ENCODE measurements at places on chromosomes 6 and 20. TPM values are rescaled to one million over a fixed set of nuclear protein-coding genes. Genes with fewer than 3 reads are reported as not detected.
A peak's percentile ranks its signal among the peaks of the same experiment; 100 is the strongest.

Gene FRK
- 0.32 TPM for polyA plus RNA-seq

Gene EPB41L1
- 20.8 TPM for polyA plus RNA-seq

Gene MYLK2
- 54.0 TPM for polyA plus RNA-seq

Gene B3GAT2
- polyA plus RNA-seq, result 1.2 TPM

Gene TINAG
- polyA plus RNA-seq, result not detected

Gene OLIG3
- polyA plus RNA-seq, result not detected

DNA sequence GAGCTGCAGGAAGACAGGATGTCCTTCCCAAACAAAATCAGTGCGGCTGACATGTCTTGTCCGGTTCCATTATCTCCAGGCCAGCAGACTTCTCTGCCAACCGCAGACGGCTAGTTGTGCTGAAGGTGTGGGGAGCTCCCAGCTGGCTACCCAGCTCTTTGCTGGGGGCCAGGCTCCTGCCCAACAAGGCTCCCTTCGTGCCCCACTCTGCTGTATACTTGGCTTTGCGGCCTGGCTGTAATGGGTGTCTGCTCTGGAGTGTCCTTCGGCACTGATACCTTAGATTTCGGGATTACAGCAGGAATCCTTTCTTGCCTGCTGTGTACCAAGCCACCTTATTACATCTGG, 48.7 kb upstream of the IRF4 start:
- DNase-seq, result no peak

DNA sequence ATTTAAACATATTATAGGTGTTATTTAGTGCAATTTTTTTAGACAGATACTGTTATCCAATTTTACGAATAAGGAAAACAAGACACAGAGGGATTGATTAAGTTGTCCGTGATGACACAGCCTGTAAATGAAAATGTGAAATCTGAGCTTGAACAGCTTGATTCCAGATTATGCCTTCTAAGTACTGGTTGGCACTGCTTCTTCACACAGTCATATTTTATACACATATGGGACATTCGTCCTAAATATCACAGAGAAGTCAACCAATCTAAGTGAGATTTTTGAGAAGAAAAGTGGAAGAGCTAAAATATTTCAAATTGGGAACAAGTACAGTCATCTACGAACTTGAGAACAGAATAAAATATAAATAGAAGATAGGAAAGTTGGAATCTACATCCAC, 756.3 kb downstream of the BCKDHB start:
- no peak for DNase-seq

GRCh38 chr6:23329086-23329485, 759.7 kb downstream of the HDGFL1 start:
- no peak for DNase-seq

GRCh38 chr6:157892363-157892877, 69.4 kb downstream of the SNX9 start:
- DNase-seq, result no peak

GRCh38 chr20:17441745-17442144, 89.4 kb downstream of the BFSP1 start:
- no peak for DNase-seq

DNA sequence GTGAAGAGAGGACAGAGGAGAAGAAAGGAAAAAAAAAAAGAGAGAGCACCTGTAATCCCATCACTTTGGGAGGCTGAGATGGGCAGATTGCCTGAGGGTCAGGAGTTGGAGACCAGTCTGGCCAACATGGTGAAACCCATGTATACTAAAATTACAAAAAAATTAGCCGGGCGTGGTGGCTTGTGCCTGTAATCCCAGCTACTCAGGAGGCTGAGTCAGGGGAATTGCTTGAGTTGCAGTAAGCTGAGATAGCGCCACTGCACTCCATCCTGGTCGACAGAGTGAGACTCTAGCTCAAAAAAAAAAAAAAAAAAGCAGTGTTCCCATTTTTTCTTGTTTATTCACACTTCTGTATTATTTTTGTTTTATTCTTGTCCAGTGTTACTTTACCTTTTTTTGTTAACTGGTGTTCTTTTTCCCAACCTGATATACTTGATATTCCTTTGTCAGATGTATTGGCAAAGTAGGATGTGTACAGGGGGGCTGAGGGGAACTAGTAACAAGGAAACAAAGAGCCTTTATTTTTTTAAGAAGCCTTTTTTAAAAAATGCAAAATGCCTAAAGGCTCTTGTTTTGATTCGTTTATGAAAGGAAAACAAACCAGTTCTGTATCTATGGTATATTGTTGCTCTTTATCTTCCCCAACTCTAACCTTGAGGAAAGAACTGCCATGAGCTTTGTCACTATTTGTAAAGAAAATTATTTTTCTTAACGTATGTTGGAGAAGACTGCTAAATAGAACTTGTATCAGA, 22.3 kb downstream of the COL19A1 start:
- DNase-seq, result no peak

DNA sequence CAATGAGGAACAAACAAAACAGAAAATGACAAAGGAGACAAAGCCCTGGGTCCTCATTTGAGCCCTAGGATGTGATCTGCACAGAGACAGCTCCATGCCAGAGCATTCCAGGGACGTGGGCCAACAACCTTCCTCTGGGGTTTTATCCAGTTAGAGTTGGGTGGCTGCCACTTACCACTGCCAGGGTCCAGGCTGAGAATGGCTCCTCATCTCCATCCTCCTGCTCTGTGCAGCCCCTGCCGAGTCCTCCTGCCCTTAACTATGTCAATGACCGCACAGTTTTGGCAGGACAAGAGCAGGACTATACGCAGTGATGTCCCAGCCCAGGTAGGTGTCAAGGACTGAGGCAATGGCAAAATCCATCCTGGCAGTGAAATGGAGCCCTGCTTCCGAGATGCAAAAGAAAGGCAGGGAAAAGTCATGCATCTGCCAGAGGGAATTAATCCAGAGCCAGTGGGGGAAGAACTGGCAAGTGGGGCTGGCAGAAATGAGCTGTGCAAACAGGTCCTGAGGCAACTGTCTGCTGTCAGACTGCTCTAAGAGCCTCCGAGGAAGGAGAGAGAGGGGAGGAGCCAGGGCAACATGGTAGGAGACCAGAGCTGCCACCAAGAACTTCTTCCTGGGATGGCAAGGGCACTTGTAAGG, 449.4 kb downstream of the PTPRT start:
- DNase-seq, result no peak

DNA sequence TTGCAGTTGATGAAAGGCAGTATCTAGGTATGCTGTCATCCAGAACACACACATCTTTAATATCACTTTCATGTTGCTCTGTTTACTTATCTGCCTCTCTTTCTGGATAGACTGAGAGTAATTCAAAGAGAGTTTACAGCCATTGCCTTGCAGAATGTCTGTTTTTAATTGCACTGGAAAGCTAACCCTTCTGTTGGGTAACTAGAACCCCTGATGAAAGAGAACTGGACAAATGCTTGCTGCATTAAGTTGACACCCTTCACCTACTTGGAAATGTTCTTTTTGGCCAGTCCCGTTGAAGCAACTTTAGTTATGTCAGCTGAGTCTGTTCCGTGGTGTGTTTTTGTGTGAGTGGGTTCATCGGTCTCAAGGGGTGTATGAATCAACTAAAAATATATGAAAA, 383.8 kb upstream of the CITED2 start:
- no peak for DNase-seq

GRCh38 chr6:2447931-2448330, 202.5 kb upstream of the GMDS start:
- no peak for DNase-seq

DNA sequence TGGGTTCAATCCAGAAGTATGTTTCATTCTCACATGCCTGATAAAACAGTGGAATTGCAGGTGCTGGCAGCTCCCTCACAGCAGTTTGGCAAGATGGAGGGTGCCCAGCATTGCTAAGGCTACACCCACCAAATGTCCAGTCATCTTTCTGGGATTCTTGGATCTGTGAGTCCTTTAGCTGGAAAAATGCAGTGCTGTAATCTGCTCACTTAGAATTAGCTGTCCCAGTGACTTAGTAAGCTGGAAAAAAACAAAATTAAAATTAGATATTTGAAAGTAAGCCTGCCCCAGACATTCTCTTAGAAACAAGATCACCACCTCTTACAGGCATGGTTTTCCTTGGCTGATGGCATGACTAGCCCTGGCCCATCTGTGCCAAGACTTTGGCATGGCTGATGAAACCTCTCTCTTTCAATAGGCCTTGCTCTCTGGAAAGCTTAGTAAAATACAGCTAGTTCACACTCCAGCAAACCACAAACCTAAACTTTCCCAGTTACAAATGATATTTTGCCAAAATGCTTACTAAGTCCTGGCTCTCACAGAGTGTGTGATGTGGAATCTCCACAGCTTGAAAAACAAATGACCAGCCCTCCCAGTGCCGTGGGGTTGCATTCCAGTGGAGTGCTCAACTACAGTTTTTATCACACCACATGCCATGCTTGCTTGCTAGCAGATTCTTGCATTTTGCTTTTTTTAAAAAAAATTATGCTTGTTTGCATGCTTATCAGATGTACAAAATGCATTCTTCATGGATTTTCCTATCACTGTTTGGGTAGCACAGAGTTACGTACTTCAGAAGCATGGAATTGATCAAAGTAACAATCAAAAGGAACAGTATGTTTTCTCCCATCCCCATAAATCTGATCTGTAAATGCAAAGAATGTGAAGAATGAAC, 261.5 kb downstream of the EYA4 start:
- DNase-seq, result peak; percentile 15

DNA sequence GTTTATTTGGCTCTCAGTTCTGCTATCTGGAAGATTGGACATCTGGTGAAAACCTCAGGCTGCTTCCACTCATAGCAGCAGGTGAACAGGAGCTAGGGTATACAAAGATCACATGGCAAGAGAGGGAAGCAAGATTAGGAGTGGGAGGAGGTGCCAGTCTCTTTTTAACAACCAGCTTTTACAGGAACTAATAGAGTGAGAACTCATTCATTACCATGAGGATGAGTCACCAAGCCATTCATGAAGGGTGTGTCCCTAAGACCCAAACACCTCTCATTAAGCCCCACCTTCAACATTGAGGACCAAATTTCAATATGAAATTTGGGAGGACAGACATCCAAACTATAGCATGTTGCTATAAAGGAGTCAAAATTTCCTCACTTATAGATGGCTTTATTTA, 85.4 kb upstream of the HCRTR2 start:
- no peak for DNase-seq

GRCh38 chr6:169034516-169035167, 219.0 kb downstream of the THBS2 start:
- DNase-seq, result no peak

GRCh38 chr6:81847866-81848265, 95.4 kb upstream of the TENT5A start:
- DNase-seq, result no peak

DNA sequence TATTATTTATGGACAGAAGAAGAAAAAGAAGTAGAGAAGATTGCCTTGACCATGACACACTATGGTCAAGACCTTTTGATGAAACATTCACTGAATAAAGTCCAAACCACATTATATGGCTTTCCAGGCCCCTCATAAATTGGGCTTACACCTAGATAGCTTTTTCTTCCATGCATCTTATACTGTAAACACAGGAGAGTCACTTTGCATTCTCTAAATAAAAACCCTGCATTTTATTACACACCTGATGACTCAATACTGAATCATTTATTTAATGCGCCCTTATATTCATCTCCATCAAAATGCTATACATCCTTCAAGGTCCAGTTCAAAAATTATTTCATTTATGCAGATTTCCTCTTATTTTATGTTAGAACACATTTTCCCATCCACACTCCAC, 78.0 kb downstream of the COL21A1 start:
- no peak for DNase-seq

DNA sequence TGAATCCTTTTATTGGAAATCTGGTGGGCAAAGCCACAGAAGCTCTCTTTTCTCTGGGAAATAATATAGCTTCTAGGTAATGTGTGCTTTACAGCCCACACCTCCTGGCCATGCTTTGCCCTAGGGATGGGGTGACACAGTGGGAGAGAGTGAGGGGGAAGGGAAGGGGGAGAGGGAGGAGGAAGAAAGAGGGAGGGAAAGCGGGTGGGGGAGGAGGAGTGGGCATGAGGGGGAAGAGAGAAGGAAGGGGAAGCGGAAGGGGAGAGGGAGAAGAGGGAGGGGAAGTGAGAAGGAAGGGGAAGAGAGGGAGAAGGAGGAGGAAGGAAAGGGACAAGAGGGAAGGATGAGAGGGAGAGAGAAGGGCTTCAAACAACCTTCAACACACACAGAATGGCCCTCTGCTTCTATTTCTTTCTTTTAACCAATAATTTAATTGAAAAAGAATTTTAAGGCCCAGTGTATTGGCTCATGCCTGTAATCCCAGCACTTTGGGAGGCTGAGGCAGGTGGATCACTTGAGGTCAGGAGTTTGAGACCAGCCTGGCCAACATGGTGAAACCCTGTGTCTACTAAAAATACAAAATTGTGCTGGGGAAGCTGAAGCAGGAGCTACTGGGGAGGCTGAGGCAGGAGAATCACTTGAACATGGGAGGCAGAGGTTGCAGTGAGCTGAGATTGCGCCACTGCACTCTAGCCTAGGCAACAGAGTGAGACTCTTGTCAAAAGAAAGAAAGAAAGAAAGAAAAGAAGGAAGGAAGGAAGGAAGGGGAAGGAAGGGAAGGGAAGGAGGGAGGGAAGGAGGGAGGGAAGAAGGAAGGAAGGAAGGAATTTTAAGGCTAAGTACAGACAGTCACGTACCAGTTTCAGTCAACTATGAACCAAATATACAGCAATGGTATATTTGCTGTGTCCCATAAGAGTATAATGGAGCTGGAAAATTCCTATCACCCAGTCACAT, 75.2 kb downstream of the RSPH3 start:
- no peak for DNase-seq

DNA sequence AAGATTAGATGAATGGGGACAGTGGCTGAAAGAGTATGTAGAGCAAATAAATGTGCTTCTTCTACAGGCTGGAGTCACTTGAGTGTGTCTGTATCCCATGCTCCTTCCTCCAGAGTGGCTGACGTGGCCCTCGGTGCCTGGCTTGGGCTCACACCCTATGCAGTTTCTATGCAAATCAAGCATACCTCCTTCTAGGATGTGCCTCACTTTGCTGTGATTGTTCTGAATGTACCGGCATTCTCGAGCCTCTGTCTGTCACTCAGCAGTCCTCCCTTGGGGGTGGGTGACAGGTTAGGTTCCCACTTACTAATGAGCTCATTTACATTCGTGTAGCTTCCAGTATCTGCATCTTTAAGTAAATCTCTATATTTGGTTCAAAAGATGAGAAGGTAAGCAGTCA, 55.1 kb upstream of the HDDC2 start:
- DNase-seq, result no peak
